OCI-M1 (cell line): ENCODE measurements at places on chromosomes 16 and 17.

DNA sequence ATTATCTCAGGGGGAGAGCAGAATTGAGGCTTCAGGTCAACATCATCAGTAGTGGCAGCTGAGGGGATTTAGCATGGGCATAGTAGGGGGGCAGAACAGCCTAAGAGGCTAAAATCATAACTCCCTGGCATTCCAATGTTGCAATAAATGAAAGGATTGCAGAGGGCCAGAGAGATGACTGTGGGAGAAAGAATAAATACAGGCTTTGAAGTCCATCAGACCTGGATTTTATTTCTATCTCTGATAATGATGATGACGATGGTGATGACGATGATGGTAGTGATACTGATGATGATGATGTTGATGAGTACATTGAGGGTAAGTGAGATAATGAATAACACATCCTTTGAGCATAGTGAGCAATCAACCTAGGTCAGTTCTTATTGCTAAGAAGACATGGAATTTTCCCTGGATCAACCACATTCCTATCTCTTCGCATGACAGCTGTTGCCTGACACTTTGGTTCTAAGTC lies 107.4 kb upstream of the CDH11 start:
- DNase-seq = no peak

GRCh38 chr17:305090-305976 lies 47.3 kb downstream of the RPH3AL start:
- no peak for DNase-seq

GRCh38 chr16:24535827-24536226 lies 3.5 kb upstream of the RBBP6 start:
- DNase-seq = no peak

DNA sequence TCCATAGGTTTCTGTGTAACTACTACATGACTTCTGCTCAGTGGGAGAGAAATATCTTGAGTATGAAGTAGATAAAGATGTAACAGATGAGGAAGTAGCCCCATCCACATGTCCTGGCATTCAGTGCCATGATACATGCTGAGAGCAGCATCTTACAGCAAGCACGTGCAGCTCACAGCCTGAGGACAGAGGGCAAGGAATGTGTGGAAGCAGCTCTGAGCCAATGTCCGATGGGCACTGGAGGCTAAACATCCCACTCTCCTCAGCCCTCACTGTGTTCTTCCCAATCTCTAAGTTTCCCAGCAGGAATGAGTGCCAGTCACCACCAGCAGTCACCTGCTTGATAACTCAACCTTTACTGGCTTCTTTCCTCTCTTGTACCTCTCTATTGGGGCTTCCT lies 40.4 kb downstream of the CFDP1 start:
- DNase-seq = no peak

GRCh38 chr16:104355-104754 lies 26.3 kb downstream of the MPG start:
- no peak for DNase-seq

DNA sequence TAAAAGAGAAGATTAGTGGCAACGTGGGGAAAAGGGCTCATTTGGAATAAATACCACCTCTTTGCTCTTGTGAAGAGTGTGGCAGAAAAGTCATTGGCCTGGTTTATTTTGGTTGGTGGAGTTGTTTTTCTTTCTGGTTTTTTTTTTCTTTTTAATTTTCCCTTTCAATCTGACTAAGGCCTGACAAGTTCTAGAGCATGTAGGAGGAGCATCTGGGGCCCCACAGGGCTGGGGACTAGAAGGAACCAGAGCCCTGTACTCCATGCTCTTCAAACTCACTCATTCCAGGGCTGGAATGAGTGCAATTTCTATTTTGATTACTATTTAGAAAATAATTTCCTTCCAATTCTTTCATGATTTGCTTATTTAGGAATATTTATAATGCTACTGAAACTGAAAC lies 13.3 kb downstream of the IRX5 start:
- DNase-seq = no peak

DNA sequence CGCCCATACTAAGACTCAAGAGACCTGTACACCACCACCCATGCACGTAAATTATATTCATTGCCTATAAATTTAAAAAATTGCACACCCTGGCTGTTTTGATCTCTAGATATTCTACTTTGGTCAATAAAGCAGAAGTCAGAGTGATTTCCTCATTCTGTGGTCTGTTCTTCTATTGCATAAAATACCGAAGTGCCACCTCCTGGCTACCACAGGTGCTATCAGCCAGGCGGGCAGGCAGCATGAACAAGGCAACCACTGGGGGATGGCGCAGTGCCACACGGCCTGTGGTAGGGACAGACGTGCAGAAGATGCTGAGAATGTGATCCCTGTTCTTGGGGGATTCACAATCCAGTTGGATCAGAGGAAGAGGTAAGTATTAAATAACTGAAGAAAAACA lies 122.3 kb downstream of the CDK5R1 start:
- peak; percentile 81 for DNase-seq

- DNase-seq = no peak
These were observed 80.3 kb downstream of the PARN start for GRCh38 chr16:14549789-14550153.

- DNase-seq = no peak
These were observed 17.6 kb downstream of the MVP start for GRCh38 chr16:29837841-29838240.

DNA sequence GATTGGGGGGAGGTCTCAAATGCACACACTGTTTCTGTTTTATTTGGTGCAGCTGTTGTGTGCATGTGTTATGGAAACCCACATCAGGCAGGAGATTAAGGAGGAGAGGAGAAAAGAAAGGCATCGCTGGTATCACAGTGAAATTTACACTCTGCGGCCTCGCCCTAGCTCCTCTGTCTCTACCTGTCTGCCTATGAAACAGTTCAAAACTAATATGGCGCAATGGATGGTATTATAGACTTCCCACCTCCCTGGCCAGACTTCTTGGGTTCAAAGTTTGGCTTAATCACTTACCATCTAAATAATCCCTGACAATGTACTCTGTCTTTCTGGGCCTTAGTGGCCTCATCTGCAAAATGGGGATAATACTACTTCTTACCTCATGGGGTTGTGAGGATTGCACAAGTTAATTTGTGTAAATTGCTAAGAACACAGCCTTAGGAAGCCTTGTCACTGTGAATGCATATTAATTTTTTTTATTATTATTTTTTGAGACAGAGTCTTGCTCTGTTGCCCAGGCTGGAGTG lies 1.4 kb upstream of the ABCC1 start:
- no peak for DNase-seq

DNA sequence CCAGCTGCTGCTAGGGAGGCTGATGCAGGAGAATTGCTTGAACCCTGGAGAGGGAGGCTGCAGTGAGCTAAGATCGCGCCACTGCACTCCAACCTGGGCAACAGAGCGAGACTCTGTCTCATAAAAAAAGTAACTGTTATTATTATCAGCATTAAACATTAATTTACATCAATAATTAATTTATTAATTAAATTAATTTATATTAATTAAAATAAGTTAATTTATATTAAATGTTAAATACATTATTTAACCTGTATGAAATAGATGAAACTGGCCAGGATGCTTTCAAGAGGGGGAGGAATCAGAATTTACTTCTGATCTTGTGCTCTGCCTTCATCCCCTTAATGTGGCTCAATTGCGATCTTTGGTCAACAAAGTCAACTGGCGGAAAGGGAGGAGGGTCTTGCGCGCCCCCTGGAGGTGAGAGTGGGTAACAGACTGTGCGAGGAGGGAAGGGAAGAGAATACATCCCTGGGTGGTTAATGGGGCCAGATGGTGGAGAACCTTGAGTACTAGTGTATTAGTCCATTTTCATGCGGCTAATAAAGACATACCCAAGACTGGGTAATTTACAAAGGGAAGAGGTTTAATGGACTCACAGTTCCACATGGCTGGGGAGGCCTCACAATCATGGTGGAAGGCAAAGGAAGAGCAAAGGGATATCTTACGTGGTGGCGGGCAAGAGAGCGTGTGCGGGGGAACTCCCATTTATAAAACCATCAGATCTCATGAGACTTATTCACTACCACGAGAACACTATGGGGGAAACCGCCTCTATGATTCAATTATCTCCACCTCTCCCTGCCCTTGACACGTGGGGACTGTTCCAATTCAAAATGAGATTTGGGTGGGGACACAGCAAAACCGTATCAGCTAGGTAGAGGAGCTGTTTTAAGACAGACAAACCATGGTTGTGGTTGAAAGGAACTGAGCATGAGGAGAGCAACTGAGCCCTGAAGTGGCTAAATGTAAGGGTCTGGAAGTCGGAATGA lies 15.7 kb upstream of the CPPED1 start:
- peak; percentile 83 for DNase-seq

DNA sequence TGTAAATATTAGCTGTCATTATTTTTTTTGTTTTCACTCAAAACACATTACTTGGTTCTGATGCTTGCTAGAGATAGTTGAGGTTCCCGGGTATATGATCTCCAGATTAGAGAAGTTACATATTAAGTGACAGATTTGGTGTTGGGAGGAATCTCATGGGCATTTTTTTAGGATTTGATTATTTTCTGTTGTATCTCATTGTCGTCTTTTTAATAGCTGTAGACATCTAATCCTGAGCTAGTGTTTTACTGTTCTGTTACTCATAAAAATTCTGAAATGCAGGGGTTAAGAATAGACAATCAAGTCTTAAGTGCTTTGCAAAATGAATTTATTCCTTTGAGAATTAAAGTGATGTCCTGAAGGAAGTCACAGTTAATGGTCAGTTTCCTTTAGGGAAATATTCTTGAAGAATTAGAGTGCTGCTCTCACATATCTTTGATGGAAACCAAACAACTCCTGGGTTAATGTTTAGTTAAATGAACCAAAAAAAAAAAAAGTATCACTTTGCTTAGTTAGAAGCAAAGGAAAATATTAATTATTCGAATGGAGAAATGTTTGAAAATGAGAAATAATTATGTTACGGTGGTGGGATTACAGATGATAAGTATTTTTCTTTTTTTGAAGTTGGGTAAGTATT lies 251.7 kb upstream of the CACNG5 start:
- DNase-seq = no peak

- DNase-seq = no peak
These were observed 6.7 kb downstream of the TOM1L1 start for GRCh38 chr17:54907376-54907775.

- no peak for DNase-seq
These were observed 153.5 kb upstream of the FOXF1 start for GRCh38 chr16:86356804-86357203.

DNA sequence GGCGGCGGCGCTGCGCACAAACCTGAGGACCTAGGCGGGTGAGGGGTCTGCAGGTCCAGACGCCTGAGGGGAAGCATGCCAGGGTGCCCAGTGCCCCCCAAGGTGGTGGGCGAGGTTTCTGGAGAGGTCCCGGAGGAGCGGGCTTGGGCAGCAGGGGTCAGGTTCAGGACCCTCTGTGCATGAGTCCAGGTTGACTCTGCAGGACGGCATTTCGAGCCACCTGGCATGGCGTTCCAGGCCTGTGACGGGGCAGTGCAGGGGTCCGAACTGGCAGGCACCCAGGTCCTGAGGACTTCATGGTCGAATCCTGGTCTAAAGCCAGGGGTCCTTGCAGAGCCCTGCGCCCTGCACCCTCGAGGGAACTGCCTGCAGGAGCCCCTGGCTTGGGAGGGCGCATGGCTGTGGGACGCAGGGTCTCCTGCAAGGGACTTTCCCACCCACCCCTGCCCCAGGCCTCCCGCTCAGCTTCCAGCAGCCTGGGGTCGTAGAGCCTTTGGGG lies 3.5 kb downstream of the SLC16A3 start:
- DNase-seq = no peak

DNA sequence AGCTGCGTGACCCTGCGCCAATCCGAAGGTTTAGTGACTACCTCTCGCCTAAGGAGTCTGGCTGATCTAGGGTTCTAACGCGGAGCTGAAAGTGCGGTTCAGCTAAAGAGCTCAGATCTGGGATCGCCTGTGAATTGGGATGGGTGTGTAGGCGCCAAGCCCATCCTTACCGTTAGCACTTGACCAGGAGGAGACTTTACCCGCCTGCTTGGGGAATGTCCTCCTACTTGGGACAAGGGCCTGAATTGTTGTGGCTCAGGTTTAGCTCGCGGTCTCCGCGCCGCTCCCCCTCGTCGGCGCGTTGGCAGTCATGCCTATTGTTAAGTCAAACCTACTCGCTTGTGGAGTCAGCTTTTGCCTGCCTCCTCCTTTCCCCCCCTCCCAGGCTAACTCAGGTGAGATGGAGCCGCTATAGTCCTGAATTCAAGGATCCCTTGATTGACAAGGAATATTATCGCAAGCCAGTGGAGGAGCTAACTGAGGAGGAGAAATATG lies 480 bp downstream of the MRPS7 start:
- DNase-seq = no peak

DNA sequence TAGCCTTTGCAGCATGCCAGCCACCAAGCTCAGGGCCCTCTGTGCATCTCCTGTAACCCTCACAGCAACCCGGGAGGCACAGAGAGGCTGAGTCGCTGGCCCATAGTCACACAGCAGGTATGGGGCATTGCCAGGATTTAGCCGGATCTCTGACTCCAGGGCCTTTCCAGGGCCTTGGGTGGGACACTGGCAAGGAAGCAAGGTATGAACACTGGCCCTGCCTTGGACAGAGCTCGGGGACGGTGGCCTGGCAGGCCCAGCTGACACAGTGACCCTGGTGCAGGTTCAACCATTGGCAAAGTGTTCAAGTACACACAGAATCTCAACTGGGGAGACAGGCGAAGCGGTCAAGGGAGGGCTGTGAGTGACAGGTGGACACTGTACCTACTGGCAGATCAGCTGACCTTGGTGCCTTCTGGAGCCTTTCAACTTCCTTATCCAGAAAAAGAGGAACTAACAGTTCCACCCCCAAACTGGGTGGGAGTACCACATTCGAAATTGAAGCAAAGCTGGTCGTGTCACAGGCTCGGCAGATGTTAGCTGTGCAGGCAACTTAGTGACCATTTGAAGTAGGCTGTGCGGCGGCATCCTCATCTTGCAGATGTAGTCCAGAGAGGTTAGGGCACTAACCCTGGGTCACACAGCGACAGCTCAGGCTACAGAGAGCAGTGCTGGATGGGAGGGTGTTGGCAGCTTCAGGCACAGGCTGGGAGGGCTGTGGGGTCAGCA lies 287.4 kb downstream of the SEC14L1 start:
- peak; percentile 96 for DNase-seq

DNA sequence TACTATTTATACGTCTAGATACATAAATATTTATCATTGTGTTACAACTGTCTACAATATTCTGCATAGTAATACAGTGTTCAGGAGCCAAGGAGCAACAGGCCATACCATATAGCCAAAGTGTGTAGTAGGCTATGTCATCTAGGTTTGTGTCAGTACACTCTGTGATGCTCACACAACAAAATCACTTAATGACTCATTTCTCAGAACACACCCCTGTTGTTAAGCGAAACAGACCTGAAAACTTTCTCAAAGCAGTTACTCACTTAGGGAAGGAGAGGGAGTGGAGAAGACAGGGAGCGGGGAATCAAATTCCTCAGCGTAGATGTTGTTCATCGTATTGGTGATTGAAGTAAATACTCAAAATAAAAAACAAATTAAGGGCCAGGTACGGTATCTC lies 269.5 kb downstream of the STX8 start:
- DNase-seq = no peak
